Suppressor macrophage (primary cell): ENCODE measurements at places on chromosomes 6 and 20.

GRCh38 chr6:105452924-105453756, 50.3 kb upstream of the PREP start:
- peak; percentile 80 for DNase-seq

DNA sequence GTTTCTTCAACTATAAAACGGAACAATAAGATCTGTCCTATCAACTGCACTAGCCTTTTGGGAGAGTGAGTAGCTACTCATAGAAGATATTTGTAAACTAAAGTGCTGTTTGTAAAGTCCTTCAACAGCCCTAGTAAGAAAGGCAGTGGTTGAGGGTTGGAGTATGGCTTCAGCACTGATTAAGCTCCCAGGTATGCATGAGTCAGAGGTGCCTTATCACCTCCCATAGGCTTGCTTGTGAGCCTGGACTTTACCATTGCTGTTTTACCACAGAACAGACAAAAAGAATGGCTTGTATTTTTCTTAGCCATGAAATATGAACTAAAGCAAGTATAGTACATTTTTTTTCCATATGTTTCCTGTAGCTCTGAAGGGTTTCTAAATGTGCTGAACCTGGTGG, 44.1 kb downstream of the SAMD3 start:
- no peak for DNase-seq

DNA sequence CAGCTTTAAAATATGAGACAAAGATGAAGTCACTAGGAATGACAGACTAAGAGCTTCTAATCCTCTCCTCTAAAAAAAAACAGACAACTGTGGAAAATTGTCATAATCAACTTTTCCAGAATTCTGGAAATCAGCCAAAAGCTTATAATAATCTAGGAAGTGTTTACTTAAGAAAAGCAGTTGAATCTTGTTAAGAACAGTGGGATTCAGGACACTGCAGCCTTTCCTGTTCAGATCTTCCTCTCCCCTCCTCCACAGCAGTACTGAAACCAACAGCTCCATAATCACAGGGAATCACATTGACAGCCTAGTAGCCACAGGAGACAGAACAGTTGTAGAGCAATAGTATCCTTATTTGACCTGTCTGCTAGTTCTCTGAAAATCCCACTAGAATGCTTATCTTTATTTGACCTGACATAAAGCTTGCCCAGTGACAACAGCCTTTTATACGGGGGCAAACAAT, 41.6 kb downstream of the IBTK start:
- no peak for DNase-seq

DNA sequence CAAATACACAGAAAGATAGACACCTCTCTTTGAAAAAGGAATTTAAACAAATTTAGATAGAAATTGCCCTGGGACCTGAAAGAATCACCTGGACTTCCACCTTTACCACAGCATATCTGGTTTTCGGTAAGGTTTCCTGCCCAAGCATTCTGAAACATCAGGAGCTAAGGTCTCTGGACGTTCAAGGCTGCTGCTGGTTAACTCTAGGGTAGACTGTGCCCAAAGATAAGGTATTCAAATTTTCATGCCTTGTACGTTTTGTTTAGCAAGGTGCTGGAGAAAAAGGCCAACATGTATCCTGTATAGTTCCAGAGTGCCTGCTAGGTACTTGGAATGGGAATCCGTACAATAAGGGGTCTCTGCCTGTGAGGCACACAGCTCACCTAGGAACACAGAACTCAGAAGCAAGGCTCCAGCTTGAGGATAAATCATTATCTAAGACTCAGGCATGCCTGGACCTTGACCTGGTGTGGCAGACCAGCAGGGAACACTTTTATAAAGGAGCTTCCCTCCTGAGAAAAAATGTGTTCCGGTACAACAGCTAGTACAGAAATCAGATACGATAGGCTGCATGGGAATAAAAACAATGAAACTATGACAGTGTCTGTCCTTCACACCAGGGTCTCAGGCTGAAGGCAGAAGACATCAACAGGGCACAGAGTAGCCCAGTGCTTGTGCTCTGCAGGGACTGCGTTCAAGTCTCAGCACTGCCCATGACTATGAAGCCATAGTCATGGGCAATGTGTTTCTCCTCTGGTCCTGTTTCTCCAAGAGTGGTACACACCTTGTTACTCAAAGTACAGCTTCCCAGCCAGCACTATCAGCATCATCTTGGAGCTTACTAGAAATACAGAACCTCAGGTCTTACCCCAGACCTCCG, 70.4 kb downstream of the METTL24 start:
- no peak for DNase-seq

DNA sequence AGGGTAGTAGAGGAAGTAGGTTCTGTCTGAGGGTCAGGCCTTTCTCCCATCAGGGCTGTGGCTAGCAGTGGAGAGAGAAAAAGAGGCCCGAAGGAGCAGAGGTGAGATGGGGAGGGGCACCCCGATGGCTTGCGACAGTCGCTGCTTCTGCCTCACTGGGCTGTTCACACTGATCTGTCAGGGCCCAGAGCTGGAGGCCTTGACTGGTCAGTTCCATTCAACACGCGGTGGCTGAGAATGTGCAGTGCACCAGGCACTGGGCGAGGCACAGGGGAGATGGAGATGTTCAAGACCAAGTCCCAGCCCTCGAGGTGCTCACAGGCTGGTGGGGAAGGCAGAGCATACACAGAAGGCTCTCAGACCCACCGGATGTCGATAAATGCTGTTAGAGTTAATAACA, 21.4 kb downstream of the SLC12A5 start:
- no peak for DNase-seq

DNA sequence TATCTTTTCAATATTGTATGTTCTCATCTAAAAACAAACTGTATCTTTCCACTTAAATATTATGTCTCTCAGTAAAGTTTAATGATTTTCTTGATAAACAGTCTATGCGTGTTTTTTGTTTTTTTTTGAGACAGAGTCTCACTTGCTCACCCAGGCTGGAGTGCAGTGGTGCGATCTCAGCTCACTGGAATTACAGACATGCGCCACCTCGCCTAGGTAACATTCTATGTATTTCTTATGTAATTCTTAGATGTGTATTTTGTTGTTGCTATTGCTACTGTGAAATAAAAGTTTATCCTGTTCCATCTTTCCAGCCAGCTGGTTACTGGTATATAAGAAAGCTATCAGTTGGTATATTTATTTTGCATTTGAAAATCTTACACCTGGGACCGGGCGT, 29.4 kb downstream of the ABHD12 start:
- DNase-seq = no peak
